ENCODE measurements at places on chromosomes 5 and 9. TPM values are rescaled to one million over a fixed set of nuclear protein-coding genes. Genes with fewer than 3 reads are reported as not detected.

The CRHBP gene
- total RNA-seq: not detected

The SPOCK1 gene
- not detected for total RNA-seq

The DNM1 gene
- 0.65 TPM for total RNA-seq

The GABRA1 gene
- not detected for total RNA-seq

The MELK gene
- 57.7 TPM for total RNA-seq

The SPATA6L gene
- total RNA-seq: 0.34 TPM

The PCDHGA8 gene
- not detected for total RNA-seq

The FANCG gene
- 97.6 TPM for total RNA-seq

The PKD2L2 gene
- total RNA-seq: not detected

The ANKRD34B gene
- total RNA-seq: not detected

The KIF27 gene
- total RNA-seq: 3.7 TPM

The PDZD2 gene
- total RNA-seq: not detected

The PCDHB15 gene
- not detected for total RNA-seq

The SLC9A3 gene
- 2.2 TPM for total RNA-seq

The LCNL1 gene
- 0.10 TPM for total RNA-seq

The MAMDC2 gene
- total RNA-seq: not detected

The FSD1L gene
- total RNA-seq: 5.1 TPM

The RANBP17 gene
- total RNA-seq: not detected

The IFNK gene
- total RNA-seq: not detected

The FAM153A gene
- total RNA-seq: 7.8 TPM

The IGFBPL1 gene
- not detected for total RNA-seq

The FOXD4 gene
- total RNA-seq: 0.30 TPM

The C1QTNF2 gene
- not detected for total RNA-seq

The F2RL2 gene
- not detected for total RNA-seq

The ARID3C gene
- 0.34 TPM for total RNA-seq

The MCC gene
- total RNA-seq: 4.9 TPM

The SOHLH1 gene
- not detected for total RNA-seq

The OR1J2 gene
- not detected for total RNA-seq

The IL3 gene
- total RNA-seq: 68.0 TPM

The NDST1 gene
- 3.2 TPM for total RNA-seq
